ENCODE measurements at places on chromosomes 3 and 15.

DNA sequence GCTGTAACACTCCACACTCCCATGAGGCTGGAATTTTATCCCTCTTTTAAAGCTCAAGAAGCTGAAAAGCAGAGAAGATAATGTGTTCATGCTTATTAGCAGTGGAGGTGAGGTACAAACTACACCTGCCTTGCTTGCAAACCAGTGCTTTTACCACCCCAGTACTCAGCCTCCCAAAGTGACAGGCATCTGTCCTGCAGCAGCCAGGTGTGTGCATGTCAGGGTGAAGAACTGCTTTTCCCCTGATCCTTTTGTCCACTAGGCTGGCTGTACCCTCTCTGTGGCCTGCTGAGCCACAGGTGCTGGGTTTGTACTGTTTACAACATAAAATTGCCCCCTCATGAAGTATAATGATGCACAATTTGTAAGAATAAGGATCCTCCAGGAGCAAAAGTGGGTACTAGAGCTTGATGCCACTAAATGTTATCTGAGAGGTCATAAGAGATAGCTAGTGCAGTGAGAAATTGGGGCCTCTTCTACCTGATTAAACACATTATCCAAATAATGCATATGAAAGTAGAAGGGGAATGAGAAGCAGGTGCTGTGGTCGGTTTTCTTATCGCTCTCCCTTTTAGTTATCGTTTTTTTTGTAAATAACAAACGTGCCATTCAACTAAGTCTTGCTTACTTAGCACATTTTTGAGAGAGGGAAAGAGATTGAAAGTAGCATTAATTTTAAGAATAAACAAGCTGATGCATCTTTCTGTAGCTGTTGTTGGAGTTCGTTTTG is 39.2 kb upstream of the GADL1 start:
- no peak for DNase-seq

- DNase-seq, result no peak
Observed at GRCh38 chr3:20100151-20100550, 59.9 kb downstream of the KAT2B start.

- no peak for DNase-seq
Observed at GRCh38 chr3:131543714-131544113, 40.9 kb upstream of the MRPL3 start.

DNA sequence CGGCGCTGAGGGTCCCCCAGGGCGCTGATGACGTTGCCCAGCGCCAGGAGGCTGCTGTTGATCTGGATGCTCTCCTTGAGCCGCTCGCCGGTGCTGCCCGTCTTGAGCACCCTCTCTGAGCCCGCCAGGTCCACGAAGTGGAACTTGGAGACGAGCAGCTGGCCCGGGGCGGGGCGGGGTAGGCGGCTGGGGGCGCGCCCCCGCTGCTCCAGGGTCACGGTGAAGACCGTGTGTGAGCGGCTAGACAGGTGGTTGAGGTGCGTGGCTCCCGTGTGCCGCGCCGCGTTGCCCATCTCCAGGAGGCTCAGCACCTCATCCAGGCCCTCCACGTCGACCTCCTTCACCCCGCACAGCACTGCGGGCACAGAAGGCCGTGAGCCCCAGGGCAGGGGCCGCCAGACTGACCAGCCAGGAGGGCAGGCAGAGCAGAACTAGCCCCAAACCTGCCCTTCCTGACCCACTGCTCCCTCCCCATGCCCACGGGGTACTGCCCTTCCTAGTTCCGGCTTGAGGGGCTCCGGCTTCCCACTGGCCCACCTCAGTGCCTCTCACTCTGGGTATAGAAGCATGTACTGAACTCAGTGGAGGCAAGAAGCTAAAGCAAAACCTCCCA is 6.1 kb downstream of the KIF7 start:
- no peak for DNase-seq

Data from activated T-cell treated with anti-CD3 and anti-CD28 coated beads for 4 hours (primary cell).